ENCODE measurements at places on chromosomes 7 and 10. TPM values are rescaled to one million over a fixed set of nuclear protein-coding genes. Genes with fewer than 3 reads are reported as not detected.

LIPK gene
- not detected for total RNA-seq

TBX20 gene
- total RNA-seq: 0.36 TPM

ZNF804B gene
- total RNA-seq: not detected

PCGF5 gene
- total RNA-seq: 21.5 TPM

PIP gene
- not detected for total RNA-seq

AFAP1L2 gene
- 0.77 TPM for total RNA-seq

OR2A5 gene
- total RNA-seq: not detected

VSTM4 gene
- 0.38 TPM for total RNA-seq

CC2D2B gene
- 2.1 TPM for total RNA-seq

LEP gene
- total RNA-seq: not detected

DNA sequence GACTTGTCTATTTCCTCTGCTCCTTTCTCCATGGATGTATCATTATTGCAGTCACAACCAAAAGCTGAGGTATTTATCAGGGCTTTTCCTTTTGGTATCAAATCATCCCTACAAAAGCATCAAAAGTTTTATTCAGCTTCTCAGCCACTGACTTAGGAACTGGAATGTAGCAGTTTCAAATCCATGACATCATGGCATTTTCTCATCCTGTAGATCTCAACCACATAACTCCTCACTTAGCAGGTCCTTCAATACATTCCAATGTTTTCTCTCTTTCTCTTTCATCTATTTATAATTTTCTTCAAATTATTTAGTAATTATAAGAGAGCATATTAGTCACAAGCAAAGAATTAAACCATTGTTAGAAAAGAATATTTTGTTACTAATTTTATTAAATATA is 537.4 kb upstream of the SORCS1 start:
- DNase-seq: no peak
- H3K4me3 ChIP-seq: no peak overlapping the region
- H3K36me3 ChIP-seq: no peaks in the 10 kb centered on the region

GRCh38 chr7:133857376-133858119 is 269.6 kb upstream of the LRGUK start:
- peaks cover 5% of the 10 kb centered on the region for H3K27me3 ChIP-seq
- H3K4me1 ChIP-seq: peaks cover 47% of the 10 kb centered on the region
- no peak for DNase-seq
- H3K27ac ChIP-seq: no peak overlapping the region
- H3K4me3 ChIP-seq: no peak overlapping the region

- H3K4me3 ChIP-seq: no peak overlapping the region
- DNase-seq: no peak
- H3K27me3 ChIP-seq: peaks cover 2% of the 10 kb centered on the region
- H3K36me3 ChIP-seq: no peaks in the 10 kb centered on the region
- peaks cover 2% of the 10 kb centered on the region for H3K4me1 ChIP-seq
- H3K27ac ChIP-seq: no peak overlapping the region
Measured at GRCh38 chr10:29949411-29950011, 109.9 kb downstream of the JCAD start.

- no peaks in the 10 kb centered on the region for H3K36me3 ChIP-seq
- no peak overlapping the region for H3K27ac ChIP-seq
- H3K4me3 ChIP-seq: no peak overlapping the region
- DNase-seq: no peak
- no peaks in the 10 kb centered on the region for H3K4me1 ChIP-seq
- H3K27me3 ChIP-seq: peaks cover 7% of the 10 kb centered on the region
Measured at GRCh38 chr10:131860806-131861440, 39.9 kb upstream of the PPP2R2D start.

GRCh38 chr10:121696854-121697253 is 98.6 kb upstream of the FGFR2 start:
- no peaks in the 10 kb centered on the region for H3K36me3 ChIP-seq
- peak; percentile 64 for DNase-seq
- no peaks in the 10 kb centered on the region for H3K4me1 ChIP-seq
- H3K27me3 ChIP-seq: no peaks in the 10 kb centered on the region
- no peak overlapping the region for H3K27ac ChIP-seq

DNA sequence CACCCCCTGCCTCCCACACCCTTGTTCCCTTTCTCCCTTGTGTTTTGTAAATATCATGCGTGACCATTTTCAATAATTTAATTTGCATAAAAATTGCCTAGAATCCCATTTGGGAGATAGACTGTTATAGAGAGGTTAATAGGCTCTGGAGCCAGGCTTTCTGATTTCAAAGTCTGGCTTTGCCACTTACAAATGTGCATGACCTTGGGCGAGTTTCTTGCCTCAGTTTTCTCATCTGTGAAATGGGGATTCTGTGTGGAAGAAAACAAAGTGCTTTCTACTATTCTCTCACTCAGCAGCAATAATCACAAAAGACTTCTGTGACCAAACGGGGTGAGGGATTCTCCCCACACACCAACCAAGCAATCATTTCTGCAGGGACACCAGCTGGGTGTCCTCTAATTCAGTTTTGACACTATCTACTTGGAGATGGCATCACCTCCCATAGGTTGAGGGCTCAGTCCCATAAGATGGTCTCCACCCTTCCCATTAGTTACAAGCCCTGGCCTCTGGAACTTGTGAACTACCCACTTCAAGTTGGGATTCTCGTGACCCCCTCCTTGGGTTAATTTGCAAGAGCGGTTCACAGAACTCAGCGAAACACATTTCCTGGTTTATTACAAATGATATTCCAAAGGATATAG is 3.5 kb upstream of the ZNF22 start:
- H3K27ac ChIP-seq: no peak overlapping the region
- H3K27me3 ChIP-seq: peaks cover 17% of the 10 kb centered on the region
- H3K36me3 ChIP-seq: peaks cover 6% of the 10 kb centered on the region
- no peak overlapping the region for H3K4me3 ChIP-seq
- DNase-seq: no peak

- no peak overlapping the region for H3K4me3 ChIP-seq
- no peaks in the 10 kb centered on the region for H3K4me1 ChIP-seq
- no peak overlapping the region for H3K27ac ChIP-seq
- no peaks in the 10 kb centered on the region for H3K27me3 ChIP-seq
Measured at GRCh38 chr7:141198194-141198958, 124.5 kb downstream of the TMEM178B start.

DNA sequence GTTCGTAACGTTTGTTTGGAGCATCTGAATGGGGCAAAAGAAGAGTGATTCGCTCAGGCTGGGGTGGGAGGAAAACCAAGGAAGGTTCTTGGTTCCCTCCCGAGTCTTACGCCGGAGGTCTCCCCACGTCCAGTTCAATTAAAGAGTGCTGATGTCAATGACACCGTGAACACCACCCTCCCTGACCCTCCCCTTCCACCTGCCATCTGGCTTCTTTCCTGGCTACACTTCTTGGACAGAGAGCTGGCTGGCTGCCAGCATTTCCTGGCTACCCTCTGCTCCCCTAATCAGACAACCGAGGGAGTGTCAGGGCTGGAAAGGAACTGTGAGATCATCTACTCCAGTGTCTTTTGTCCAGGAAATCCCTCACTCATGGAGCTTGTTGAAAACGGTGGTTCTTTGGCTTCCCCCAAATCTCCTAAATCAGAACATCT is 24.1 kb upstream of the FFAR4 start:
- H3K36me3 ChIP-seq: no peaks in the 10 kb centered on the region
- peak; percentile 25 for DNase-seq
- peaks cover 8% of the 10 kb centered on the region for H3K4me1 ChIP-seq
- no peak overlapping the region for H3K27ac ChIP-seq
- no peak overlapping the region for H3K4me3 ChIP-seq

DNA sequence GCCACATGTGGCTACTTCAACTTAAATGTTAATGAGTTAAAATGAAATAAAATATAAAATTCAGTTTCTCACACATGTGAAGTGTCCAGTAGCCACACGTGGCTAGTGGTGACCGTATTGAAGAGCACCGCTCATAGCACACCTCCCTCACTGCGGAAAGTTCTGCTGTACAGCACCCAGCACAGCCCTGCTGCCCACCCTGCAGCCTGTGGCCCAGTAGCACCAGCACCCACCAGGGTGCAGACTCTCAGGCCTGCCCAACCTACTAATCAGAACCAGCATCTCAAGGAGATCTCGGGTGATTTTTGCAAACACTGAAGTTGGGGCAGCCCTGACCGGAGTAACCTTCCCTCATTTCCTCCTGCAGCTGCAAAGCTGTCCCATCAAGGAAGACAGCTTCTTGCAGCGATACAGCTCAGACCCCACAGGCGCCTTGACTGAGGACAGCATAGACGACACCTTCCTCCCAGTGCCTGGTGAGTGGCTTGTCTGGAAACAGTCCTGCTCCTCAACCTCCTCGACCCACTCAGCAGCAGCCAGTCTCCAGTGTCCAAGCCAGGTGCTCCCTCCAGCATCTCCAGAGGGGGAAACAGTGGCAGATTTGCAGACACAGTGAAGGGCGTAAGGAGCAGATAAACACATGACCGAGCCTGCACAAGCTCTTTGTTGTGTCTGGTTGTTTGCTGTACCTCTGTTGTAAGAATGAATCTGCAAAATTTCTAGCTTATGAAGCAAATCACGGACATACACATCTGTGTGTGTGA is 162.8 kb upstream of the LANCL2 start:
- H3K36me3 ChIP-seq: peaks cover 5% of the 10 kb centered on the region
- no peak overlapping the region for H3K27ac ChIP-seq
- DNase-seq: no peak
- no peaks in the 10 kb centered on the region for H3K27me3 ChIP-seq
- H3K4me3 ChIP-seq: no peak overlapping the region

- H3K27me3 ChIP-seq: peaks cover under 1% of the 10 kb centered on the region
- no peak overlapping the region for H3K4me3 ChIP-seq
- H3K36me3 ChIP-seq: peaks cover 21% of the 10 kb centered on the region
- H3K27ac ChIP-seq: no peak overlapping the region
- DNase-seq: no peak
- peaks cover 1% of the 10 kb centered on the region for H3K4me1 ChIP-seq
Measured at GRCh38 chr7:1131471-1132265, 28.3 kb downstream of the ZFAND2A start.

DNA sequence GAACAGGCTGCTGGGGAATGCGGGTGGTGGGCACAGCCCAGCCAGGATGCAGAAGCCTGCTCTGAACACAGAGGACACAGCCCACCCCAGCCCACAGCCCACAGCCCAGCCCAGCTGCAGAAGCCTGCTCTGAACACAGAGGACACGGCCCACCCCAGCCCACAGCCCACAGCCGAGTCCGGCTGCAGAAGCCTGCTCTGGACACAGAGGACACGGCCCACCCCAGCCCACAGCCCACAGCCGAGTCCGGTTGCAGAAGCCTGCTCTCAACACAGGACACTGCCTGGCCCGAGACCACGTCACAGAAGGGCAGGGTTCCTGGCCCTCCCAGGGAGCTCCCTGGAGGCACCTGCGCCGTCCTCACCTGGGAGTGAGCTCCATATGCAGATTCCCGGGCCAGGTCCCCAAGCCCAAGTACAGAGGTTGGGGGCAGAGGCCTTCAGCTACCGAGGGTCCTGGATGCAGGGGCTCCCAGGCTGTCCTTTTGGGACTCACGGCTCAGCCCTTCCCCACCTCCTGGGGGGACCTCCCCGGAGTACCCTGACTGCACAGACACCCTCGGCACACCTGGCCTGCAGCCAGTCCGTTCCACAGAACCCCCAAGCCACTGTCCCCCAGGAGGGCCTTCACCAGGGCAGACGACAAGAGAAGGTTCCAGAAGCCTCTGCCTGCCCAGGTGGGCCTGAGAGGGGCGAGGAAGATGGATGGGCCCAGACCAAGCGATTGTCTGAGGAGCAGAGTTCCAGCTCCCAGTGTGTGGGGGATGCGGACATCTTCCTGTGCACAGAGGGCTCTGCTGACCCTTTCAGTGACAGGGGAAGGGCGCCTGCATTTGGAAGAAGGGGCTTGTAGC is 23.7 kb upstream of the FOXL3 start:
- H3K27me3 ChIP-seq: peaks cover 36% of the 10 kb centered on the region
- H3K4me1 ChIP-seq: no peaks in the 10 kb centered on the region
- H3K36me3 ChIP-seq: peaks cover 32% of the 10 kb centered on the region
- H3K27ac ChIP-seq: no peak overlapping the region

- peaks cover 2% of the 10 kb centered on the region for H3K4me1 ChIP-seq
- DNase-seq: no peak
- H3K36me3 ChIP-seq: no peaks in the 10 kb centered on the region
- no peak overlapping the region for H3K4me3 ChIP-seq
- no peaks in the 10 kb centered on the region for H3K27me3 ChIP-seq
Measured at GRCh38 chr10:32377458-32378259, 30.7 kb upstream of the EPC1 start.

GRCh38 chr7:67983486-67983885 is 986.9 kb downstream of the TYW1 start:
- no peaks in the 10 kb centered on the region for H3K4me1 ChIP-seq
- no peak for DNase-seq
- H3K36me3 ChIP-seq: no peaks in the 10 kb centered on the region
- H3K4me3 ChIP-seq: no peak overlapping the region
- H3K27ac ChIP-seq: no peak overlapping the region

GRCh38 chr7:134060874-134061273 is 66.3 kb upstream of the LRGUK start:
- peaks cover 19% of the 10 kb centered on the region for H3K36me3 ChIP-seq
- H3K27me3 ChIP-seq: no peaks in the 10 kb centered on the region
- H3K4me3 ChIP-seq: no peak overlapping the region
- DNase-seq: no peak
- H3K4me1 ChIP-seq: no peaks in the 10 kb centered on the region

DNA sequence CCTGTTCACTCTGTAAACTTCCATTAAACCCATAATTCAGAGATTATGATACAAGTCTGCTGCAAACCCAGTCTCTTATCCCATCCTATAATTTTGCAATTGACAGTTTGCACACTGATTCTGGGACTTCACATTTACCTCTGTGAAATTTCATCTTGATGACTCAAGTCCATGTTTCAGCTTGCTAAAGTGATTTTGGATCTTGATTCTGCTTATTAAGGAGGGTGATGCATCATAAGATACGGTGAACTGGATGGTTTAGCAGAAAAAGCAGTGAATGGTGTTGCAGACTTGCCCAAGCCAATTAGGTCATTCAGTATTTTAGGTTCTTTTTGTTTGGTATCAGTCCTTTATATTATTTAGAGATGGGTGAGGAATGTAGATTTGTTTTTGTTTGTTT is 125.5 kb upstream of the PODXL start:
- H3K4me3 ChIP-seq: no peak overlapping the region
- no peaks in the 10 kb centered on the region for H3K36me3 ChIP-seq
- no peaks in the 10 kb centered on the region for H3K4me1 ChIP-seq
- H3K27me3 ChIP-seq: no peaks in the 10 kb centered on the region
- no peak overlapping the region for H3K27ac ChIP-seq

GRCh38 chr10:69407621-69408301 is 9.0 kb downstream of the TACR2 start:
- H3K36me3 ChIP-seq: peaks cover 11% of the 10 kb centered on the region
- no peak overlapping the region for H3K27ac ChIP-seq
- H3K4me1 ChIP-seq: peaks cover 17% of the 10 kb centered on the region
- H3K4me3 ChIP-seq: no peak overlapping the region

GRCh38 chr10:68090586-68090985 is 15.5 kb upstream of the HERC4 start:
- peaks cover 13% of the 10 kb centered on the region for H3K4me1 ChIP-seq
- DNase-seq: no peak
- H3K27me3 ChIP-seq: no peaks in the 10 kb centered on the region
- no peaks in the 10 kb centered on the region for H3K36me3 ChIP-seq
- no peak overlapping the region for H3K27ac ChIP-seq
- no peak overlapping the region for H3K4me3 ChIP-seq

DNA sequence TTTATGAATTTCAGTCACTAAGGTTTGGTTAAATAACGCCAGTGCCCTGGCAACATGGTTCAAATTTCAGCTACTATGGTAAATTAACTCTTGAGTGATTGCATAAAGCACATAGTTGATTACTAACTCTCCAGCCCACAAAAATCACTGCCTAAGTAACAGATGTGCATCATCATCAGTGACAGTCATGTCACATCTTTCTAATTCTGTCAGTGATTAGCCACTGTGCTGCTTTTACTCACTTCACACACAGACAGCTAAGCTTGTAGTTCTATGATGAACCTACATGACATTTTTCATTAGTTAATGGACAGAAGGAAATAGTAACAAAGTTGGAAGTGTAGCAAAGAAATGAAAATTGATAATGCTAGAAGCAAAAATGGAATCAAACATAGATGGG is 108.9 kb downstream of the DNAH11 start:
- no peaks in the 10 kb centered on the region for H3K4me1 ChIP-seq
- H3K36me3 ChIP-seq: no peaks in the 10 kb centered on the region
- no peak overlapping the region for H3K4me3 ChIP-seq
